ENCODE measurements at places on chromosomes 7 and 10.

- DNase-seq = no peak
Observed at GRCh38 chr10:22158426-22158825, 59.4 kb downstream of the EBLN1 start.

DNA sequence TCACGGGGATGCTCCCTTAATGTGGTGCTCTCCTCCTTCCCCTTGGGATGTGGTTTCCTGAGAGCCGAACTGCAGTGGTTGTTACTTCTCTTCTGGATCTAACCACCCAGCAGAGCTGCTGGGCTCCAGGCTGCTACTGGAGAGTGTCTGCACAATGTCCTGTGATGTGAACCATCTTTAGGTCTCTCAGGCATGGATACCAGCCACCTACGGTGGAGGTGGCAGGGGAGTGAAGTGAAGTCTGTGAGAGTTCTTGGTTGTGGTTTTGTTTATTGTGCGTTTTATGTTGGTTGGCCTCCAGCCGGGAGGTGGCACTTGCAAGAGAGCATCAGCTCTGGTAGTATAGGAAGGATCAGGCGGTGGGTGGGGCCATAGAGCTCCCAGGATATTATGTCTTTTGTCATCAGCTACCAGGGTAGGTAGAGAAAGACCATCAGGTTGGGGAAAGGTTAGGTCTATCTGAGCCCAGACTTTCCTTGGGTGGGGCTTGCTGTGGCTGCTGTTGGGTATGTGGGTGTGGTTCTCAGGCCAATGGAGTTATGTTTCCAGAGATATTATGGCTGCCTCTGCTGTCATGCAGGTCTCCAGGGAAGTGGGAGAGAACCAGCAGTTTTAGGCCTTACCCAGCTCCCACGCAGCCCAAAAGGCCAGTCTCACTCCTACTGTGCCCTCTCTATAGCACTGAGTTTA lies 87.9 kb downstream of the KIF20B start:
- no peak for DNase-seq

DNA sequence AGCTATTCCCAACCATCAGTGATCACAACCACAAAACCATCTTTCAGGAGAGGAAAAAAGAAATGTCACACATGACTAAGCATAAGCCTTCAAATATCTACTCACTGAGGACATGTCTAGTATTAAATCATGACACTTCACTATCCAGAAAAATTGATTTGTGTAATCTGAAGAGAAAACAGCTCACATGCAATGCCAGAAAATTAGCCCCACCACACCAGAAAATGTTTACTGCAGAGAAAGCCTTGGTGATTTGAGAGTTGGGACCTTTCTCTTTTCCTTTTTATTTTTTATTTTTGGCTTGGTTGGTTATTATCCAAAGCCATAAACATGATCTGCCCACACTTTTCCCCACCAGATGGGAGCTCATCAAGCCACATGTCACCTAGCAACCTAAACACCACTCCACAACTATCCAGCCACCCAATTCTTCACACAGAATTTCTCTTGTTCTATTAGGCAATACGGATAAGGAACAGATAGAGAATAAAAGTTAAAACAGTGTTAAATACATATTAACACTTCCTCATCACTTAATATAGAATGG lies 3.1 kb downstream of the PARD3 start:
- no peak for DNase-seq

DNA sequence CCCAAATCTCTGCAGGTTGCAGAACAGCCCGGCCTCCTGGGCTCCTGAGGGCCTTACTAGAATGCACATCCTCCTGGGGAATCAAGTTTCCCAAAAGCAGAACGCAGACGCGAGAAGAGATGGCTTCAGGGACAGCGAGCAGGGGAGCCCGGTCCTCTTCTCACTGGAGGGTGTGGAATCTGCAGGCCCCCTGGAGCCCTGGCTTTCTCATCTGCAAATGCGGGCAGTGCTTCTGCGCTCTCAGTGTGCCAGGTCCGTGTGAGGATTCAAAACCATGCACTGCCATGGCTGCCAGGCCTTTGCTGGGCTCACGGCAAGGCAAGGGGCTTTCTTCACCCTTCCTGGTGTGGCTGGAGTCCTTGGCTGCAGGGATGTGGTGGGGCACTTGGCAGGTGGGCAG lies 330.9 kb upstream of the MKI67 start:
- DNase-seq = no peak

- no peak for DNase-seq
Observed at GRCh38 chr7:34452363-34452762, 205.7 kb upstream of the NPSR1 start.

DNA sequence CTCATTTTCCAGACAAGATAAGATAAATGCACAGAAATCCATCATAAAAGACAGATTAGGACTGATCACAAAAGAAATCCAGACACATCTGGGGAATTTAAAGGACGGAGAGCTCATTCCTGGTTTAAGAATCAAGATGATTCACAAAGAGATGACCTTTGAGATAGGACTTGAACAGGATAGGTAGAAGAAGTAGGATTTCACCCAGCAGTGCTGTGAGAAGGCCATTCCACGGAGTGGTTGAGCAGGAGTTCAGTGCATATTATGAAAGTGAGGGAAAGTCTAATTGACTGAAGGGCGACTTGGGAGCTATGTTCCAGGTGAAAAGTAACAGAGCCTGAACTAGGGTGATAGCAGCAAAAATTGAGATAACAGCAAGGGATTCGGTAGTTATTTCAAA lies 73.7 kb downstream of the GAD2 start:
- no peak for DNase-seq

DNA sequence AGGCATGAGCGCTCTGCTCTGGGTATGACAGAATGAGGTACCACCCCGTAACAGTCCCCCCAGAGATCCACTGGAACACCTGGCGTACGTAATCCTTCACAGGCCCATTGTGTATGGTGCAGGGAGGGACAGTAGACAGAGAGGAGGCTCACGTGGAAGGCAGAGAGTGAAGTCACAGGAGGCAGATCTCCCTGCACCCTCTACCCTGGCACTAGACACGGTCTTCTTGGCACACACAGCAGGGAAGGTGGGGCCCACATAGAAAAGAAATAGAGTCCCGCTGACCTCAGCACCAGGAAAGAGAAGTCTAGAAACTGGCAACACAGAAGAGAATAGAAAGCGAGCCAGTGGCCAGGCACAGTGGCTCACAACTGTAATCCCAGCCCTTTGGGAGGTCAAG lies 51.9 kb downstream of the SLC29A4 start:
- no peak for DNase-seq

DNA sequence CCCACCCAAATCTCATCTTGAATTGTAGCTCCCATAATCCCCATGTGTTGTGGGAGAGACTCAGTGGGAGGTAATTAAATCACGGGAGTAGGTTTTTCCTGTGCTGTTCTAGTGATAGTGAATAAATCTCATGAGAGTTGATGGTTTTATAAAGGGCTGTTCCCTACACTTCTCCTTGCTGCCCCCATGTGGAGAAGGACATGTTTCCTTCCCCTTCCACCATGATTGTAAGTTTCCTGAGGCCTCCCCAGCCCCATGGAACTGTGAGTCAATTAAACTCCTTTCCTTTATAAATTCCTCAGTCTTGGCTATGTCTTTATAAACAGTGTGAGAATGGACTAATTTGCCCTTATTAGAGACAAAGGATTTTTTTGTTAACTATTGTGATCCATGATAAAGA lies 48.5 kb upstream of the MKX start:
- DNase-seq = no peak

DNA sequence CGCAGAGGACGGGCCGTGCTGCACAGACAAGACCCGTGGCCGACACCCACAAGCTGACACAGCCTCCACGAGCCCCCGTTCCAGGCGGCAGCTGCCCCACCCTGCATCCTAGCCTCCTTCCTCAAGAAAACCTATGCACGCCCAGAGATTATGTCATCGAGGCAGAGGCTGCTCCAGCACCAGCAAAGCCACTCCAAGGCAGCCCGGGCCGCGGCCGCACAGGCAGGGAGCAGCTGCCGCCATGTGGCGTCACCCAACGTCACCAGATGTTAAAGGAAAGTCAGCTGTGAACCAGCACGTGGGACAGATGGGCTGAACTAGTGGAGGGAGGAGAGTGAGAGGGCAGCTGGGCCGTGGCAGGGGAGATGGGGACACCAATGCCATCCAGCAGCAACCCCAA lies 59.8 kb downstream of the STK32C start:
- no peak for DNase-seq

DNA sequence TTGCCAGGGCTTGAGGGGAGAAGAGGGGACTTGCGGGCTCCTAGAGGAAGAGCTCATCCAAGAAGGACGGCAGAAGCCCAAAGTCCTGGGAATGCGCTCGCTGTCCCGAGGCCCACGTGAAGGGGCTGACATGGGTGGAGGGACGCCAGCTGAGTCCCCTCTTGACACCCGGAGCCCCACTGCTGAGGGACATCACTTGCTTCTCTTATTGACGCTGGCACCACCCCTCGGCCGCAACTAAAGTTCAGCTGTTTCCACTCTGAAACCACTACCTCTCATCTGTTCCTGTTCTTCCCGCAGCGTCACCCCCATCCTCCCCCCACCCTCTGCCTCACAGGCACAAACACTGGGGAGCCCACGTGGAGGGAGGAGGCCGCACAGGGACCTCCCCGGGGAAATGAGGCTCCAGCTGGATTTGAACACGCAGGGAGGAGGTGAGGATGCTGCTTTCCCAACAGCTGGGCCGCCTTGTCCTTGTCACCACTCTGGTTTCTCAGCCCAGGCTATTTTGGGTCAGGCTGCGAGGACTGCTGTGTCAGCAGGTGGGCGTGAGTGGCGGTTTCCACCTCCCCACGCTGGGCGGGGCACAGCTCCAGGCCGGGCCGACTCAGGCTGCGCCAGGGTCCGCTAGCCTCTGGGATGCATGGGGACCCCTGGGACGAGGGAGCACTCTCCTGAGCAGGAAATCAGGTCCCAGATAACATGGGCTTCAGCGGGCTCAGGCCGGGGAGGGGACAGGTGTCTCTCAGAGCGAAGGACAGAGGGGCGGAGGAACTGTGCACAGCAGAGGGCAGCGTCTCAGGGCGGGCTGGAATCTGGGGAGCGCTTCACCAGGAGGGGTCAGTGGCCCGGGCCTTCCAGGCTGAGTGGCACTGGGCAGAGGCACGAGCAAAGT lies 156.3 kb downstream of the ZNF248 start:
- no peak for DNase-seq

- no peak for DNase-seq
Observed at GRCh38 chr7:36265680-36266079, 112.6 kb downstream of the EEPD1 start.

DNA sequence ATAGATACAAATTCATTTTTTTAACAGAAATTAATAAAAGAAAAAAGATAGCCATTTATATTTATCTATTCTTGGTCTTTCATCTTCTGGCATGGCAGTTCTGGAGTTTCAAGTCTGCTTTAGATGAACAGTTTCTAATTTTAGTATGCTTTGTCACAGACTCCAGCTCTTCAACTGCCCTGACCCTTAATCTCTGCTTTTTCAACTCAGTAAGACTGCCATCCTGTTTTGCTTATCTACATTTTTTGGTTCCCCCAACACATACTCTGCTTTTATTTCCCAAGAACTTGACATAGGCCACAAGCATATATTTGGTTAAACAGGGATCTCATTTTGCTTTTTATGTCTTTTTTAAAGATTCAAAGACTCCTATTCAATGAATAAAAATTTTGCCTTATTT lies 309.3 kb upstream of the KCND2 start:
- DNase-seq = no peak

DNA sequence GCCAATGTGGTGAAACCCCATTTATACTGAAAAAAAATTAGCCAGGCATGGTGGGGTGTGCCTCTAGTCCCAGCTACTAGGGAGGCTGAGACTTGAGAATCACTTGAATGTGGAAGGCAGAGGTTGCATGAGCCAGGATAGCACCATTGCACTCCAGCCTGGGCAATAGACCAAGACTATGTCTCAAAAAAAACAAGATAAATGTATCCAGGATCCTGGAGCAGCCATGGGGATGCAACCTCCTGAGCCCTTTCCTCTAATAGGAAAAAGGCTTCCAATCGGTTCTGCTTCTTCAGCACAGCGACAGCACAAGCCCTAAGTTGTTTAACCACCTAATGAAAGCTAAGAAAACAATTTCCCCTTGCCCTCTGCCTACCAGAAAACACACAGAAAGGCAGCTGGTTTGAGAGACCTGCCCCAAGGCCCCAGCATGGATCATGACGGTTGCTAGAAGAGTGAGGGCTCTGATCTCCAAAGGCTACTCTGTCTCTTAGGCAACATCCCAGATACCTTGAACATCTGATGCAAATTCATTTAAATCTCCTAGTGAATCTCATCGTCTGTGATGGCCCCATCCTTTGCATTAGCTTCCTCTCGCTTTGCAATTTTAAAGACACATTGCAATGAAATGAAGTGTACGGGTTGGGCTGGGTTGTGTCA lies 220.8 kb downstream of the ARHGAP21 start:
- no peak for DNase-seq

DNA sequence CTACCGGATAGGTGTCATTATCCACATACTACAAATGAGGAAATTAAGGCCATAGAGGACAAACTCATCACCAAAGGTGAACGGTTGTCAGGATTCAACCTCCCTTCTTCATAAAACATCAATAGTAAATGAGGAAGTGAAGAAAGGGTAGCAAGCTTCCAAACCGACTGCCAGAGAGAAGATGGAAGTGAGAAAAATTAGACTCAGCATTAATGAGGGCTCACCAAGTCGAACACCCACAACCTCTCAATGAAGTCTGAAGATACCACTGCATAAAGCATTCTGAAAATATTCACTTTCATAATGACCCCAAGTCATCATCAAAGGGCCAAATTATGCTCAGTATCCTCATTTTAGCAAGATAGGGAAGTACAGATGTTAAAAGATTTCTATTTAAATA lies 29.6 kb downstream of the ABCB4 start:
- DNase-seq = no peak

GRCh38 chr10:71909399-71910083 lies 54.7 kb upstream of the CHST3 start:
- DNase-seq = no peak

DNA sequence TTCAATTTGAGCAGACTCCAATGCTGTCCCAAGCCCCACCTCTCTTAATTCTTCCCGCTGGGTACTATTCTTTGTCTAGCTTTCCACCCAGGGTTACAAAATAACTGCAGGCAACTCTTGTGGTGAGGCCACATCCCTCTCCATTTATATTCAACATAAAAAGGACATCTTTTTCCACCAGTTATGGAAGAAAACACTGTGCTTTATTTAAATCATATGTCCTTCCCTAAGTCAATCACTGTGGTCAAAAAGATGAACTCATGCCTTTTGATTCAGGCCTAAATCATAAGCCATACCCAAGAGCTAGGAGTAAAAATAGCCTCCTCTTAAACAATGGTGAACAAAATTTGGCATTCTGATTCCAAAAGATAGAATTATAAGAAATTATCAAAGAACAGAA lies 386.0 kb downstream of the SEMA3D start:
- DNase-seq = no peak

- DNase-seq = no peak
Observed at GRCh38 chr7:128906766-128907559, 3.5 kb downstream of the KCP start.

- DNase-seq = peak; percentile 63
Observed at GRCh38 chr7:55065079-55065478, 46.3 kb downstream of the EGFR start.

DNA sequence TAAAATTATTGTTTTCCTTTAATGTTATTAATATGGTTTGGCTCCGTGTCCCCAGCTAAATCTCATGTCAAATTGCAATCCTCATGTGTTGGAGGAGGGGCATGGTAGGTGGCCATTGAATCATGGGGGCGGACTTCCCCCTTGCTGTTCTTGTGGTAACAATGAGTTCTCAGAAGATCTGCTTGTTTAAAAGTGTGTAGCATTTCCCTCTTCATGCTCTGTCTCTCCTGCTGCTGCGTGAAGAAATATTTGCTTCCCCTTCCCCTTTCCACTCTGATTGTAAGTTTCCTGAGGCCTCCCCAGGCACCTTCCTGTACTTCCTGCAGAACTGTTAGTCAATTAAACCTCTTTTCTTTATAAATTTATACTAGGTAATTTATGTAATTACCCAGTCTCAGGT lies 27.5 kb downstream of the VIM start:
- DNase-seq = no peak
